ENCODE measurements at places on chromosomes 13 and 19.

DNA sequence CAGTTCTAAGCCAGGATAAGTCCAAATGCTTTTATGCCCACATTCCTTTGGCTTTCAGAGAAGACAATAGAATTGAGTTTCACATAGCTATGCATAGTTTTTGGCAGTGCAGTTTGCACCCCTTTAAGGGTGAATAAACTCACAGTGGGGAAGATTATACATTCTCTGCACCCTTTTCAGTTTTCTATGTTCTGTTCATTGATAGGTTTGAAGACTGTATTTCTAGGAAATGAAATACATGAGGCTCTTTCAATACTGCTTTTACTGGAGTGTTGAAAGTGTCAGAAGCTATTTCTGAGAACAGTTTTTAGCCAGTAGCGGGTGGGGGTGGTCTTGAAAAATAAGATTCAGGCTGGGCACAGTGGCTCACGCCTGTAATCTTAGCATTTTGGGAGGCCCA is 46.2 kb downstream of the IPO5 start:
- DNase-seq: no peak

DNA sequence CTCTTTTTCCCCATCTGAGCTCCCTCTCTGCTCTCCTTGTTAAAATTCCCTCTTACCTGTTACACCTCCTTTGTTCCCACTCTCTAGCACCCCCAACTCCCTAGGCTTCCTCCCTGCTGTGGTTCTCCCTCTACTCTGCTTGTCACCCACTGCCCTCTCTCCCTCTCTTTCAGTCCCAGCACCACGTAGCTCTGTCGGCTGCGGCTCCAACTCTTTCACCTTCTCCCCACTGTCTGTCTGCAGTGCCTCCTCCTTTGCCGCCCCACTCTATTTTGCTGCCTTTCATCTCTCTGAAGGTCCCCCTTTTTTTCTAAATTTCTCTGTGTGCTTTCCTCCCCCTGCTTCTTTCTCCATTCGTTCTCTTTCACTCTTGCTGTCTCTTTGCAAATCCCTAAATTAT is 1.1 kb downstream of the ZNF836 start:
- DNase-seq: no peak

GRCh38 chr19:12543855-12544254 is 7.4 kb downstream of the ZNF564 start:
- DNase-seq: no peak

DNA sequence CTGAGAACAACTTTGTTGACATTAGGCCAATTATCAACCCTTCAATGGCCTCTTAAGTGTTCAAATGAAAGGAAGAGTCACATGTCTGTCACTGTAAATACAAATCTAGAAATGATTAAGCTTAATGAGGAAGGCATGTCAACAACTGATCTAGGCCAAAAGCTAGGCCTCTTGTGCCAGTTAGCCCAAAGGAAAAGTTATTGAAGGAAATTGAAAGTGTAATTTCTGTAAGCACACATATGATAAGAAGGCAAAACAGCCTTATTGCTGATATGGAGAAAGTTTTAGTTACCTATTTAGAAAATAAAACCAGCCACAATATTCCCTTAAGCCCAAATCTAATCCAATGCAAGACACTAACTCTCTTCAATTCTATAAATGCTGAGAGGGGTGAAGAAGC is 604.7 kb downstream of the SLITRK6 start:
- DNase-seq: no peak

- DNase-seq: no peak
Measured at GRCh38 chr13:34420702-34421346, 521.2 kb upstream of the NBEA start.

- DNase-seq: no peak
Measured at GRCh38 chr13:94795292-94795691, 82.9 kb upstream of the SOX21 start.

DNA sequence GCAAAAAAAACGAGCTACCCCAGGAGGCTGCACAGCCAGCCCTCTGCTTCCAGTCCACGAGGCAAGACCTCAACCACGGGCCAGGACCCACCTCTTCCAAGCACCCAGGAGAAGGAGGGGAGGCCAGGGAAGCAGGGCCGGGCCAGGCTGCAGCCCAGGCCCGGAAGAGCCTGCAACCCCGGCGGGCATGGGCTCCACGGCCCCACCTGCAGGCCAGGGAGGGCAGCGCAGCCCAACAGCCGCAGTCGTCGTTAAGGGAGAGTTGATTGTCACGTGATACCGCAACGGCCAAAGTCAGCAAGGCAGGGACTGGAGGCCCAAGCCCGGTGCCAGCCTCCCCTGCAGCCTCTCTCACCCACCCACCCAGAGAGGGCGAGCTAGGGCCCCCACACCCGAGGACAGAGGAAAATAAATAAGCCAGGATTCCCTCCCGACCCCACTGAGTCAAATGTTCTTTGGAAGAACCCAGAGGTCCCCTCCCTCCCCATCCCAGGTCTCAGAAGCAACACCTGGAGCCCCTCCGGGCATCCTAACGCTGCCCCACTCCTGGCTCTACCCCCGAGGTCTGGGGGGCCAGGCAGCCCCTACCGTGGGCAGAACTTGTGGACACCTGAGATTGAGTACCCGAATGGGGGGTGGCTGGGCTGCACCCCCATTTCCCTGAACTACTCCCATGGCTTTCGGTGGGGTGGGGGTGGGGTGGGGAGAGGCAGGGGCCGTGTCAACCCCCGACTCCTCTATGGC is 5.2 kb upstream of the REXO1 start:
- DNase-seq: no peak

GRCh38 chr13:23087880-23088279 is 92.9 kb upstream of the SGCG start:
- DNase-seq: no peak

- no peak for DNase-seq
Measured at GRCh38 chr13:106712381-106712780, 144.4 kb upstream of the ARGLU1 start.

- DNase-seq: no peak
Measured at GRCh38 chr13:48251611-48252081, 18.6 kb downstream of the ITM2B start.

DNA sequence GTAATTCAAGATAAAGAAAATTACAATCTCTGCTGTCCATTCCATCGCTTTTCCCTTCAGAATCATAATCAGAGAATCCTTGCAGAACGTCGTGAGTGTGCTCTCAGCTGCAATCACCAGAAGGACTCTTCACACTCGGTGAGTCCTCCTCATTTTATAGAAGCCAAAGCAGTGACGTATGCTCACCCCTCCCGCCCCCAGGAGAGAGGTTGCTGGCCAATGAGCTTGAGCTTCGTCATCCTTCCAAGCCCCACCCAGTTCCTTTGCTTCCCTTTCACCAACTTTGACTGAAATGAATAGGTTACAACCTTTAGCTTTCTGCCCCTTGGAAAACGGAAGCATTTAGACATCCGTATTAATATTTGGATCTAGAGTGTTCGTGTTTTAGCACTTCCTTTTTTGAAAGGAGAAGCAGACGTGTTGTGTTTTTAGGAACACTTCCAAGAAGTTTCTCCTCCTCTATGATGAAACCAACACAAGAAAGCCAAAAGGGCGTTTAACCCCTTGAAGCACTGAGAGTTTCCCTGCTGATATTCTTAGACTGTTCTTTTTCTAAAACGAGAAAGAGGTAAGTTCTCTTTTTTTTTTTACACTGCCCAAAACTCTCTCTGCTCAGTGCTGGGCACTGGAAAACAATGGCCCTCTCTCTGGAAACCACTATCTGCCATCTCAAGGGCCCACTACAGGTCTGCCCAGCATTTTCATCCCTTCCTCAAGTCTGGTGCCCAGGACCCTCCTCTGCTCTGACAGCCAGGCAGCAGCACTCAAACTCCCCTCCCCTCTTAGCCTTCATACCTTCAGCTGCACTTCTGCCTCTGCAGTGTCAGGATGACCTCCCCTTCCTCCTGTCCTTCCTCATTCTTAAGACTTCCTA is 44.3 kb upstream of the CEACAM21 start:
- DNase-seq: peak; percentile 54

GRCh38 chr19:30263830-30264381 is 108.3 kb upstream of the ZNF536 start:
- no peak for DNase-seq

DNA sequence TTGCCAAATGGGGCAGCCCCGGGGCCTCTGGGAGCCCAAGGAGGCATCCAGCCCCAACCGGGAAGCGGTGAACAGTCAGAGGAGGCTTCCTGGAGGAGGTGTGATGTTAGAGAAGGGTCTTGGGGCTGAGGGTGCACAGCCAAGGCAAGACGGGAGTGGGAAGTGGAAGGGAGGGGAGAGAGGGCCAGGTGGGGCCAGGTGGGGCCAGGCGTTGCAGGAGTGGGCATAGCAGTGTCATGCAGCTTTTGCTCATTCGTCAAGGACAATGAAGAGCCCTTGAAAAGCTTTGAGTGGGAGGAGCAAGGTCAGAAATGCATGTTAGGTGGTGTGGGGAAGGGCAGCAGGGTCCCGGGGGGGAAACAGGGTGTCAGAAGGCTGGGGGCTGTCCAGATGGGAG is 1.8 kb downstream of the FBN3 start:
- DNase-seq: no peak

DNA sequence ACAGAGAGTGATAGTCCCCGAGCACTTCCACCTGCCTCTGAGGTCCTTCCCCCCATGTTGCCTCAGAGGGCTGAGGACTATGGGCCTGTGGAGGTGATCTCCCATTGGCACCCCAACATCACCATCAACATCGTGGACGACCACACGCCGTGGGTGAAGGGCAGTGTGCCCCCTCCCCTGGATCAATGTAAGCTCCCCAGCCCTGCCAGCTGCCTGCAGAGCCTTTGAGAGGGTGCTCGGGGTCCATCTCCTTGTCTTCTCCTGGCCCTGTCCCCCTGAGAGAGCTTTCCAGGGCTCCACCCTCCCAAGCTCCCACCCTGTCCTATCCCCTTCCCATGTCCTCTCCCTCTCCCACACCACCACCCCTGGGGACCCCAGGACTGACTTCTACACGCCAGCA is 14.9 kb upstream of the RELB start:
- no peak for DNase-seq

DNA sequence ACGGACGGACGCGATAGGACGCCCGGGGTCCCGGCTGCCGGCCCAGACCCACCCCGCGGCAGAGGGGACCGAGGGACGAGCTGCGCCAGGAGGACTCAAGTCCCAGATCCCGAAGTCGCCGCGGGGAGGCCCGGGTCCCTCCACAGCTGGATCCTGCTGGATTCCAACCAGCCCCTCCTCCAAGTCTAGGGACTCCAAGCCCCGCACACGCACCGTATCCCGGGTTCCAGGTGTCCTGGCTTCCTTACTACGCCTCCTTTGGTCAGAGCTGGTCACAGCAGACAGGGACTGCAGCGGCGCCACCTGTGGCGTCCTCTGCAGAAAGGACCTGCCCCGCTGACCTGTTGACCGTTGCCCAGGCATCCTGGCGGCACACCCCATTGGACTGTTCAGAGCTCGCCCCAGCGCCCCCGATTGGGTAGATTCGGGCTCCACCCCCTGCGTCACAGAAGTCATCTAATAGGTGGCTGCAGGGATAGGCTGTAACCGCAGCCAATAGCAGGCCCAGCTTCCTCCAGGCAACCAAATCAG is 29.0 kb upstream of the ZNF709 start:
- no peak for DNase-seq

- DNase-seq: no peak
Measured at GRCh38 chr13:48401480-48401879, 11.4 kb downstream of the LPAR6 start.

DNA sequence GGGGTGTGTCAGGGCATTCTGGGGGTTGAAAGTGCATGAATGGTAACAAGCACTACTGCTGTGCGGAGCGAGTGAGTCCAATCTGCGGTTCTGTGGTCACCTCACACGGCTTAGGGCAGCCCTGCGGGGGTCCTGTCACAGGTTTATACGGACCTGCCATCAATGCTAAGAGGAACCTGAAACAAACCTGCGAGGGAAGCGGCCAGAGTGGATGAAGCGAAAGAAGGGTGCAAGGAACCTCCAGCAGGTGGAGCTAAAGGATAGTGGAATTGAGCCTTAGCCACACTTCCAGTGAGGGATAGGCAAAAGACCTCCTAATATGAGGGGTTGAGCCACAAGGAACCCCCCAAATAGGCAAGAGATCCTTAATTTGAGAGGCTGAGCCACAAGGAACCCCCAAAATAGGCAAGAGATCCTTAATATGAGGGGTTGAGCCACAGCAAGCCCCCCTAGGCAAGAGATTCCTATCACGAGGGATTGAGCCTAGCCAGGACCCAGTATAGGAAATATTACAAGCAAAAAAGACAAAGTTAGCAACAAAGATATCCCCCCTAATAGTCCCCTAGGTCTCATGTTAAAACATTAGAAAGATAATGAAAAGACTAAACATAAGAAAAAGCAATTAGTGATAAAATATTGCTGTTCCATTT is 6.3 kb upstream of the ZNF69 start:
- peak; percentile 29 for DNase-seq

- DNase-seq: no peak
Measured at GRCh38 chr19:34832581-34833112, 59.6 kb upstream of the ZNF599 start.

DNA sequence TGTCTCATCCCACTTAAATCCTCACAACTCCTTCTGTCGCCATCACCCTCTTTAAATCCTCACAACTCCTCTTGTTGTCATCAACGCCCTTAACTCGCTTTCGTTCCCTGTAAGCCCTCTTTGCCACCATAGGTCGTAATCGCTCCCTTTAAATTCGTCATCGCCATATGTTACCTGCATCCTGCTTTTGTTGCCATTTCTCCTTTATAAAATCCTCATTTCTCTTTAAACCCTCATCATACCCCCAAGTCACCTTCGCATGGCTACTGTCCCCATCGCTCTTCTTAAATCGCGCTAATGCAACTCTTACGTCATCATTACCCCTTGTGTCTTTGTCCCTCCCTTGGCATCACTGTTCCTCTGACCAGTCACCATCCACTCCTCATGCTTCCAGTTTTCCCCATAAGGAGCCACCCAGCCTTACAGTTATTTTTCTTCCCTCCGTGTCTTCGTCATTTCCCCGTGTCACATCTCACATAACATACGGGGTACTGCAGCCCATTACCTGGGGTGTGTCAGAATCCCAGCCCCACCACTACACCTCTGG is 539 bp downstream of the PLD3 start:
- DNase-seq: no peak

DNA sequence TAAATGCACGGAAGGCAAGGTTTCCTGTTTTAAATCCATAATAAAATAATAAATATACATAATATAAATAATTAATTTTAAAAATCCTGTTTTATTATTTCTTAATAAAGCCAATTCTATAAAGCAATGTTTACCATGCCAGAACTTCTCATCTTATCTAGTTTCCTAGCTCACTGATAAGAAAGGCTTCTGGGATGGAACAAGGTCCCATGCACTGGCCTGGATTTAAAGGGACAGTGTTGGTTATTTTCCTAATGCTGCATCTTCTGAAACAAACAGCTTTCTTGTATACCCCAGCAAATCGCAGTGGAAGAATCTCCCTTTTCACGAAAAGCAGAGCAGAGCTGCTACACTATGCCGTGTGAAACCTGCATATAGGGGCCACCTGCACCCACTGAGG is 68.8 kb downstream of the LNX2 start:
- DNase-seq: no peak

- no peak for DNase-seq
Measured at GRCh38 chr13:94315188-94315587, 164.3 kb downstream of the DCT start.

DNA sequence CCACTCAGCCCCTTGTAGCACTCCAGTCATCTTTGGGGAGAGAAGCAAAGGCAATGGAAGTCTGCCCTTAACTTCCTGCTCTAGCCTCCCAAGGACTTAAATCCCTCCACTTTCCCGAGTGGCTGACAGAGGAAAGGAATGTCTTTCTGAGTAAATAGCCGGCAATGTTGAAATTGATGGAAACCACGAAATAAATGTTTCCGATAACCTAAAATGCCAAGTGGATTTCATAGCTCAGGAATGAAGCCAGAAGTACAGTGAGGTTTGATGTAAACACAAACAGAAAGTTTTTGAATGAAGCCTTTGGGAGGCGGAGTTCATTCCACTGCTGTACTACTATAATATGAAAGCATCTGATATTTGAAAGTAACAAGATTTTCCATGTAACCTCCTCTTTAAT is 14.0 kb upstream of the TBC1D4 start:
- no peak for DNase-seq
